ENCODE measurements at places on chromosomes 11 and 22.

GRCh38 chr11:109223451-109223850 is 198.5 kb upstream of the C11orf87 start:
- no peak for DNase-seq

GRCh38 chr11:118060869-118061268 is 16.0 kb upstream of the TMPRSS4 start:
- DNase-seq: no peak

GRCh38 chr11:62142043-62142375 is 18.2 kb downstream of the INCENP start:
- no peak for DNase-seq

GRCh38 chr11:68968306-68969250 is 12.2 kb downstream of the MRGPRD start:
- no peak for DNase-seq

GRCh38 chr22:36644333-36644757 is 59.2 kb downstream of the CACNG2 start:
- no peak for DNase-seq

- no peak for DNase-seq
Measured at GRCh38 chr22:29737251-29738117, 17.7 kb downstream of the CABP7 start.

- no peak for DNase-seq
Measured at GRCh38 chr11:78373689-78374088, 43.9 kb downstream of the GAB2 start.

DNA sequence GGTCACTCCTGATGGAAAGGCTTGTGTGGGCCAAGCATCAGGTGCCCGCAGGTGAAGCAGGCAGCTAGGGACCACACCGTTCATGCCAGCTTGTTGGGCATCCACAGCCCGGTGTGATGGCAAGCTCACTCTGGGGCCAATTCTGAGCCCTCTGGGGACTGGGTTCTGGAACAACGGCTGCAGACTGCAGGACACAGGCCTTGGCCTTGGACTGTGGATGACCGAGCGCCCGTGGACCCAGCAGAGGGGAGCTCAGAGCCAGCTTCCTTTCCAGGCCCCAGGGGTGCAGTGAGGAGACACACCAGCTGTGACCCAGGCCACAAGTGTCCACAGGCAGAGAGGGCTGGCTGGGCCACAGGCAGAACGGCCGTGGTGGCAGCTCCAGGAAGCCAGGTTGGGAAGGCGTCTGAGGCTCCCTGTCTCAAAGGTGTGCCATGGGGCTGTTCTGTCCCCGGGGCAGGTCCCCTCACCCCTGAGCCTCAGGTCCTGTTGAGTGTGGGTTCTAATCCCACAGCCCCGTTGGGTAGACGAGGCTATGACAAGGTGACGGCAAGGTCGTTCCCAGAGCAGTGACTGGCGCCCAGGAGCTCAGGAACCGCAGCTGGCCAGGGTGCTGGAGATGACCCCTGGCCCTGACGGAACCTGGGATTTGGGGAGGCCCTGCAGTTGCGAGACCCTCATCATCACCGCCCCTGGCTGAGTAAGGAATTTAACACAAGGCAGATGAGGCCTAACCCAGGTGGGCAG is 1079.4 kb downstream of the BRD1 start:
- DNase-seq: no peak

- DNase-seq: no peak
Measured at GRCh38 chr11:68216171-68216938, 3.3 kb upstream of the KMT5B start.

- peak; percentile 65 for DNase-seq
Measured at GRCh38 chr11:65381716-65382032, 772 bp downstream of the SLC25A45 start.

DNA sequence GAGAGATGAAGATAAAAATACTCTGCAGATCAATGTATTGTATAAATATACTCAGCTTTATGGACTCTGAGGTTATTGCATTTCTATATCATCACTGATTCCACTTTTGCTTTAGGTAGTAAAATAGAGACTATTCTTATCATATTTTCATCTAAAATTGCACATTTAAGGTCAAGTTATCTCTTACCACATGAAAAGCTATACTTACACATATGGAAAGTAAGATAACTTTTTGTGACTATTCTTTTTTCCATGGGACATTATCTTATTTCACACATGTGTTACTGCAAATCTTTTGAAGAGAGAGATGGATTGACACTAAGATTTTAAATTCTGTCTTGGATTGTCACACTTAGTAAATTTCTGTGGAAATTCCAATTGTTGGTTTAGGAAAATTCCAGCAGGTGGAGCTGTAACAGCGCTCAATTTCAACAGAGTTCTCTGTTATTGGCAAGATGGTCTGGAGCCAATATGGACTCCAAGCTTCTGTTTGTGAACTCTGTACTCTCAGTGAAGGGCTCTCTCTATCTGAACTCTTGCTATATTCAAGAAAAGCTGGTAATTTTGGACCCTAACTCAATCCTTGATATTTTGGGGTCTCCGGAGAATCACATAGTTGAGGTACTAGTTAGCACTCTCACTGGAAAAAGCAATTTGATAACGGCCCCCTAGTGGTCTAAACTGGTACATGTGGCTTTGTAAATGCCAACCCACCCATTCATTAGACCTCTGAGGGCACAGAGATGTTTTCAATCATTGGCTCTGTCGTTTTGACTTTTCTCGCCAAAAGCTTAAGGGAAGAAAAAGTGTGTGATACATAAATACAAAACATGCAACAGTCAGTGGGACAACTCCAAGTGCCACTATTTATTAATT is 429.7 kb downstream of the ETS1 start:
- peak; percentile 12 for DNase-seq

GRCh38 chr11:10580623-10581022 is 12.2 kb upstream of the LYVE1 start:
- no peak for DNase-seq

DNA sequence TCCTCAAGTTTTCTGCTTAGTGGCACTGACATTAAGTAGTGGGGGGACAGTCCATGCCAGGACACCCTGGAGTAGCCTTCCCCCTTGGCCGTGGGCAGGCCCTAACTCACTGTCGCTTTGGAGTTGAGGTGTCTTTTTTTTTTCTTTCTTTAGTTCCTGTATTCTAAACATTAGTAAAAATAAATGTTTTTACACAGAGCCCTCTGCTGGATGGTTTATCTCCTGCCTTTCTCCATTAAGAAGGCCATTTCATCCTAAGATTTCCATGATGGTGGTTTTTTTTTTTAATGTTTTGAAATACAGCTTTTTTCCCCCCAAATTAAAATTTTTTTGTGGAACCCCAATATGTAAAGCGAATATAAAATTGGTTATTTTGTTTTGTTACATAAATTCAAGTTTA is 1.8 kb upstream of the TIGD3 start:
- DNase-seq: no peak

DNA sequence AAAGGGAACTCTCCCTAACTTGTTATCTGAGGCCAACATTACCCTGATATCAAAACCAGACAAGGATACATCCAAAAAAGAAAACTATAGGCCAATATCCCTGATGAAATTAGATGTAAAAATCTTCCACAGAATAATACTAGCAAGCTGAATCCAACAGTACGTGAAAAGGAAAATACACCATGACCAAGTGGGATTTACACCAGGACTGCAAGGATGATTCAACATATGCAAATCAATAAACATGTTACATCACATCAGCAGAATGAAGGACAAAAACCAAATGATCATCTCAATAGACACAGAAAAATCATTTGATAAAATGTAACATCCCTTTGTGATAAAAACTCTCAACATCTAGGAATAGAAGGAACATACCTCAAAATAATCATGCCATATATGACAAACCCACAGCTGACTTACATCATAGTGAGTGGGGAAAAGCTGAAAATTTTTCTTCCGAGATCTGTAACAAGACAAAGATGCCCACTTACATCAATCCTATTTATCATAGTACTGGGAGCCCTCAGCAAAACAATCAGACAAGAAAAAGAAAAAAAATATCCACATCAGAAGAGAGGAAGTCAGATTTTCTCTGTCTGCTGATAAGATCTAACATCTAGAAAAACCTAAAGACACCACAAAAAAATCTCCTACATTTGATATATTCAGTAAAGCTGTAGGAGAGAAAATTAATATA is 703.3 kb upstream of the ANO5 start:
- no peak for DNase-seq

- DNase-seq: no peak
Measured at GRCh38 chr11:1877211-1878136, 14.2 kb downstream of the PRR33 start.

DNA sequence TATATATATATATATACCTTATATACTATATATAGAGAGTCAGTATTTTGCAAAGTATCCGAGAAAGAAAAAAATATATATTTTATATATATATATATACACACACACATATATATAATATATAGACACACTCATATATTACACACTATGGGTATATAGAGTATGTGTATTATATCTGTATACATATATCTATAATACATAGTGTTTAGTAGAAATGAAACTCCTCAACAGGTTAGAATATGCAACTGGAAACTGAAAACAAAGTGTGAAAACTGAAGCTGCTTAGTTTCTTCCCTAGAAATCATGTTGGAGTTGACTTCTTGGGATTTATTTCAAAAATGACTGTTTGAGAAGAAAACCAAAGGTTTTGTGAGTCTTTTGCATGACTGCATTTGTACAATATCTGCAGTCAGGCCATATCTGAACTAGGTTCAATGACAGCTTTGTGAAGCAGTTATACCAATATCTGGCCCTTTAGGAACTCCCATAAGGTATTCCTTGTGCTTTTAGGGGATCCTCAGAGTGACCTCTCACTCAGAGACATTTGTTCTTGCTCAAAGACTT is 284.1 kb downstream of the CASP12 start:
- no peak for DNase-seq

DNA sequence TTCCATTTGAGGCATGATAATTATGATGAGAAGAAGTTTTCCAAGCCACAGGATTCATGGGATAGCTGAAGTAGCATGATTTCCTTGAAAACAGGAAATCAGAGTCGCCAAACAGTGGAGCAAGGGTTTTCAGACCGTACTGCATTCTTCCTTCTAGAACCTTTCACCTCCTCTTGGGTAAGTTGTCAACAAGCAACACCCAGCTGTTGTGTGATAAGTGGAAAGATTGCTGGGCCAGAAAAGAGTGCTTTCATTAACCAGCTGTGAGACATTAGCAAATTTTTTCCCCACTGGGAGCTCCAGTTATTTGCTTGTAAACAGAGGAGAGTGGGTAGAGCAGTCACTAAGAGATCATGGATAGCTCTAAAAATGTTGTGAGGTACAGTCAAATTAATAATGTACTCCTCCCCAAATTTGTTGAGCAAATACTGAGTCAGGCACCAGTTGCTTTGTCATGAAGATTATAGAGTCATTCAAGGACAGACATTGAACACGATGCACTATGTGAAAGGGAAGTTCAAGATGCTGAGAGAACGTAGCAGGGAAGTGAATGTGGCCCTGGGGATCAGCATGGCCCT is 11.7 kb upstream of the MPEG1 start:
- no peak for DNase-seq

DNA sequence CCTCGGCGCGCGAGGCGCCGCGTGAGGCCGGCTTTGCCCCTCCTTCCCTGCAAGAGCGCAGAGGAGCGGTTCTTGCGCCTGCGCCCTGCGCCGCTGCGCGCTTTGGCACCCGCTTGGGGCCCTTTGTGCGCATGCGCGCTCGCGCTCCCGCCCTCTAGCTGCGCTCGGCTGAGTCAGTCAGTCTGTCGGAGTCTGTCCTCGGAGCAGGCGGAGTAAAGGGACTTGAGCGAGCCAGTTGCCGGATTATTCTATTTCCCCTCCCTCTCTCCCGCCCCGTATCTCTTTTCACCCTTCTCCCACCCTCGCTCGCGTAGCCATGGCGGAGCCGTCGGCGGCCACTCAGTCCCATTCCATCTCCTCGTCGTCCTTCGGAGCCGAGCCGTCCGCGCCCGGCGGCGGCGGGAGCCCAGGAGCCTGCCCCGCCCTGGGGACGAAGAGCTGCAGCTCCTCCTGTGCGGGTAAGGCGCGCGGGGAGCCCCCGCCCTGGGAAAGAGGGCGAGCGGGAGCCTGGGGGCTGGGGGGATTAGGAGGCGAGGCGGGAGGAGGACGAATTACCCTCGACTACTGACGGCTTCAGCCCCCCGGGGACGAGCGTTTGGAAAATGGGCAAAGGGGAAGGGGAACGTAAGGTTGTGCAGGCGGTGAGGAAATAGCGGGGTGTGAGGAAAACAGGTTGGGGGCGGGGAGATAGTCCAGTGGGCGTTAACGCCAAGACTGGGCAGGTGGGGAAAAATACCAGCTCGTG is at the start of gene RTN3:
TSS of gene RTN3 (plus strand) at position 180 of the 745 bp plus-strand sequence. CDS start at position 317, 137 bp downstream.
- peak; percentile 98 for DNase-seq

- no peak for DNase-seq
Measured at GRCh38 chr11:32888805-32889204, 3.8 kb upstream of the QSER1 start.

DNA sequence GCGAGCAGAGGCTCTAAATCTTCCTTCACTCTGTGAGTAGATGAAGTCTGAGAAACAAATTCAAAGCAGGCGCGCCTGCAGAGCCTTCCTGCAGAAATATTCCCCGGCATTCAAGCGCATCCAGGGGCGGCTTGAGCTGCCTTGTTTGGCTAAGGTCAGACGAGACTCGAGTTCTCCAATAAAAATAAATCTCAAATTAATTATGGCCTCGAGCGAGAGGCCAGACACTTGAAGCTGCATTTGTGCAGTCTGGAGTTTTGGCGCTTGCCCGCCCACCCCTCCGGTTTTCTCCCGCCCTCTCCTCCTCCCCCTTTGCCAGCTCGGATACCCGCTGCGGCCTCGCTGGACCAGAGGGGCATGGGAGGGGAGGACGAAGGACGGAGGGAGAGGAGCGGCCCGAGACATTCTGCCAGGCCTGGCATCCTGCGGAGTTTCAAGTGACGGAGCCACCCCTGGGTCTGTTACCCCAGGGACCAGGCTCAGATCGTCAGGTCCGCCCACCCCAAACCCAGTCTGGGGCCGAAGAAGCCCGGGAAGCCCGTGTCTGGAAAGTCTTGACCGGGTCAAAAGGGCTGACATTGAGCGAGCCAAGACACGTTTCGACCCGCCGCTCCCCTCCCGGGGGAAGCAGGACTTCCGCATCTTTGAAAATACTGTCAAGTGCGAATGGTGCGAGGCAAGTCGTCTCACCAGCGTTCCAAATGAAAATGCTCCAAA is 3.8 kb upstream of the FLI1 start:
- DNase-seq: no peak

GRCh38 chr22:38034278-38034882 is 22.8 kb upstream of the PICK1 start:
- DNase-seq: no peak

- DNase-seq: no peak
Measured at GRCh38 chr22:48714231-48714630, 1113.4 kb downstream of the BRD1 start.

DNA sequence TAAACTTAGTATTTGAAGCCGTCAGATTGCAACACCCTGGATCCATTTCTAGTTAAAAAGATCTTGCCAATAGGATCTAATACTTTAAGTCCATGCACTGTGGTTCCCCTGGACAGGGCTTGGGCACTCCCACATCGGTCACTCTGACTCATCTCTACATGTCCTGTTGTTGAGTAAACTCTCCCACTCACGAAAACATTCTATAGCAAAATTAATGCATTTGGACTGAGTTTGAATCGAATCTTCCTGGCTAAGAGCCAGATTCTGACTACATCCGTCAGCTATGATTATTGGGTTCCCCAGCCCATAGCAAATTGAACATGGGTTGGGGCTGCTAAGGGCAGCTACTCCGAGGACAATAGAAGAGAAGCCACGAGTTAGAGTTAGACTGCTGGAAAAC is 182.1 kb upstream of the SORL1-AS1 start:
- DNase-seq: no peak

GRCh38 chr11:27563201-27563600 is 56.6 kb upstream of the LIN7C start:
- DNase-seq: no peak

GRCh38 chr22:46355369-46355995 is 20.0 kb downstream of the TRMU start:
- peak; percentile 27 for DNase-seq
